NCI-H526 (cell line): ENCODE measurements at places on chromosomes 7 and 10.

DNA sequence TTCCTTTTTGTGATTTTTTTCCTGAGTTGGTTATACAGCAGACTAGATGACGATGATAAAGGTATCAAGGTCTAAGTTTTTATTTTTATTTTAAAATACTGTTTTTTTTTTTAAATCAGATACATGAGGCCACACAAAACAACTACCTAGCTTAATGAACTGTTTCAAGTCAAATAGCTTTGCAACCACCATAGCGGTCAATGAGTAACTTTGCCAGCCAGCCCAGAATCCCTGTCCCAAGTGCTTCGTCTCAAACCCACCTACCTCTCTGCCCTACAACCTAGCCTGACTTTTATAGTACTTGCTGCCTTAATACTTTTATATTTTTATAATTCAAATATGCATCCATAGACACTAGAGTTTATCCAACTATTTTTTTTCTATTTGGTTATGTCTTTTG lies 676.5 kb downstream of the NRG3 start:
- no peak for DNase-seq

DNA sequence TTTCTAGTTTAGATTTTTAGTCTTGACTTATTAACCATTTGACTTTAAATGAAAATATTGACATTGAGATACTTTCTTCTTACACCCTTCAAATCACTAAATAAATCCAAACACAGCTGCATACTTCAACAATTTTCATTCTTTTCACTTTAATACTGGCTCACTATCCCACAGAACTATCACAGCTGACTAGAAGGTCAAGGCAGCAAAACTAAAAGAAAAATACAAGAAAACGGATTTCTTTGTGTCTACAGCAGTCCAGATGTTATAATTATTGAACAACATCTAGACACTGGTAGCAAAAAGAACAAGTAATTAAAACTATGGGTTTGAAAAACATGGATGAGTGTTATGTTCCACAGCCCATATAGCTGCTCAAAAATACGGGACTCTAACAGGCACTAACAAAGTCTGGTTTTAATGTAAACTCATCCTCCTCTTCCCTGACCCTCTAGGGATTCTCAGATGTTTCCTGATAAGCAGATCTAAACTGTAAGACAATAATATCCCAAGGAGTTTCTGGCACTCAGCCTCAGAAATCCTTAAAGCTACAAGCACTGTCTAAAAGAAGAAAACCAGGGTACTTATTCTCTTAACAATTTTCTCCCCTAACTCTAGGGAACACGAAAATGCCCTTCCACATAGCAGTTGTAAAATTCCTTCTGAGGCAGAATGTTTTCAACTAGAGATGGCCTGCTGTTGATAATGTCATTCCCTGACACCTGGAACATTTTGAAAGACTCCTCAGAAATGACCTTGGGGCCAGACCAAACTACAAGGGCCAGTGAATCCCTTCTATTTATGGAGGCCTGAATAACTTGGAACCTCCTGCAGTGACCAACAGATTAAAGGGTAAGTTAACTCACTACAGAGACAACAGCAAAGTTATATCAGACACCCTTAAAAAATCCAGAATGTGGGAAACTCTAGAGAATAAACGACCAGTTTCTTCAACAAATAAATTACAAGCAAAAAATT lies 12.8 kb downstream of the DNMBP start:
- DNase-seq = no peak

DNA sequence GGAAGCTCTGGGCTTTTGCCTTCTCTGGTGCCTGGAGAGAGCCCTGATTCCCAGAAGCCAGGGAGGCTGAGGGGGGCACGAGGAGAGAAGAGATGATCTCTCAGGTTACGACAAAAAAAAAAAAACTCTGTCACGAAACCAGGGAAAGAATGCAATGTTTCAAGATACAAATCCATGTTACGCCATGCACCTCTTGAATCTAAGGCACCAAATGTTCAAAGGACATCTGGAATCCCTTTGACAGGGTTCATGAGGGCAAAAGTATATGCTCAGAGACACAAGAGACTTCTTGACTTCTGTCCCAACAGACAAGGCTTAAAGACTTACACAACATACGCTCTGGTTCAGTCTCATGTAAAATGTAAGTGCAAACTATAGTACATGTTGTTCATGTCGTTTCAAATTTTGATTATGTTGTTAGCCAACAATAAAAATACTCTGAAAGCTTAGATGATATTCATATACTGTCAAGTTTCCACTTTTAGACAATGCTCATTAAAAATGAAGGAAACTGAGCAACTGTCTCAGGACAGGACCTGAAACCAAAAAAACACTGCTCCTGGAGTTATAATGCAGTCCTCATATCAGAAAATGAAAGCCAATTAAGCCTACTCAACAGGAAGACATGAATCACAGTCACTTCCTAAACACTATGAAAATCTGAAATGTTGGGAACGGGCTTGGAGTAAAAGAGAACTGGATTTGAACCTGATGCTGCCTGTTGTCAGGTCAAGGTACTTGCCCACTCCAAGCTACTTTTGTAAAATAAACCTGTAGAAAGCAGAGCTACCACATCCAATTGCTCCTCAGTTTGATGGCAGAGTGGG lies 72.3 kb downstream of the CHCHD3 start:
- DNase-seq = no peak

DNA sequence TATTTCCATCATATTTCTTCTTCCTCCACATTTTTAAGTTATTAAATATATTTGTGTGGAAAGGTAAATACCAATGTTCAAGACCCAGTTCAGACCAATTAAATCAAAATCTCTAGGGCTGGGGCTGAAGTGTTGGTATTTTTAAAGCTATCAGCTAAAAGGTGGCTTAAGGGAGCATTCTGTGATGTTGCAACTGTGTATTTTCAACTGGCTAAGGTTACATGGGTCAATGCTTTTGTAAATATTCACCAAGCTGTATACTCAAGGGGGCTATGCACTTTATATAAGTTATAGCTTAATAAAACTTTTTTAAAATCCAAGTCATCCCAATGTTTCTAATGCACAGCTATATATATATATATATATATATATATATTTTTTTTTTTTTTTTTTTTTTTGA lies 316.9 kb upstream of the GRM3 start:
- no peak for DNase-seq

- DNase-seq = no peak
Observed at GRCh38 chr10:24929056-24929544, 23.3 kb downstream of the PRTFDC1 start.

- DNase-seq = no peak
Observed at GRCh38 chr10:103278537-103278823, 1.5 kb downstream of the INA start.

DNA sequence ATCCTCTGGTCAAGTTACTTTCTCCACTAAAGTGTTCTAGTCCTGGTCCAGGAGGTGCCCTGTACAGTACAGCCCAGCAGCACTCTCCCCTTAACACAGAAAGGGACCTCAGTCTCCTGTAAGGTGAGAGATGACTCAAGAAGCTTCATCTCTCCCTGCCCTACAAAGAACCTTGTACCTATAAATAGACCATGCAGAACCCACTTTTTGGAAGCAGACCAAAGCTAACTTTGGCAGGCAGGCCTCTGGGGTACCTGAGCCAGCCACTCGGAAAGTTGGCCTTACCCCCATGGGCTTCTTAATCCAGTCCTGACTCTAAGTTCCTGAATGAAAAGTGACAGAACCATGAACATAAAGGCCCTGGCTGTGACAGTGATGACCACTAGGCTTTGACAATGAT lies 454.8 kb downstream of the KCNMA1 start:
- no peak for DNase-seq

GRCh38 chr7:25148772-25149575 lies 23.9 kb upstream of the CYCS start:
- no peak for DNase-seq

- DNase-seq = no peak
Observed at GRCh38 chr7:133139350-133139749, 57.5 kb upstream of the CHCHD3 start.

DNA sequence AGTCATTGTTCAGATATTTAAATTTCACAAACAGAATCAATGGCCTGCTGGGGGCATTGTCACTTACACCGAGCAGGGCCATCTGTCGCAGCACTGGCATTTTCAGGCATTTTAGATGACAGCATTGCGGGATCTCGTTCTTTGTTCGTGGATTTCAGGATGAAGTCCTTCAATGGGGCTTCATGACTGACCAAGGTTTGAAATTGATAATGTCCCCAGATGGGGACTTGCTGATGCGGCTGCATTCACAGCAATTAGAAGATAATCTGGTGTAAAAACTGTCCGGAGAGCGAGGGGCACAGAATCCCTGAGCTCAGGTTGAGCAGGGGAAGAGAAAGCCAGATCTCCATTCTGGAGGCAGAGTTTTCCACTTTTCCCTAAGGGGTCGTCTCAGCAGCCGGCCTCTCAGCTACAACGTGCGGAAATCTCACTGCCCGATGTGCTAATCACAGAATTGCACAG lies 1.9 kb upstream of the C7orf33 start:
- no peak for DNase-seq

DNA sequence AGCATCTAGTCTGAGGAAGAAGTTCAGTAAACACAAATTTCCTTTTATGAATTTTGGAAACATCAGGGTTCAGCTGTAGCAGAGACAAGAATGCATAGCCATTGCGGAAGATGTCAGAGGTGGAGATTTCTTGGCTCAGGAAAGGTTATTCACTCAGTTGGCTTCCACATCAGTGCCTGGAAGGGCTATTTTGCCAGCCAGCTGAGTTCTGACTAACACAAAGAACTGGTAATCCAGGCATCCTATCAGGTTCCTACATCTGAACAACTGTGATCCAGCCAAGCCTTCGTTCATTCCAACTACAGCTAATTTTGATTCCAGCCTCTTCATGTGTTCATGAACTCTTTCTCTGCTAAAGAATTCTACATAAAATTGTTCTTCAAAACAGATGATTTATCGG lies 965.6 kb downstream of the XPNPEP1 start:
- no peak for DNase-seq

- DNase-seq = no peak
Observed at GRCh38 chr7:27459731-27460053, 203.0 kb downstream of the HIBADH start.

DNA sequence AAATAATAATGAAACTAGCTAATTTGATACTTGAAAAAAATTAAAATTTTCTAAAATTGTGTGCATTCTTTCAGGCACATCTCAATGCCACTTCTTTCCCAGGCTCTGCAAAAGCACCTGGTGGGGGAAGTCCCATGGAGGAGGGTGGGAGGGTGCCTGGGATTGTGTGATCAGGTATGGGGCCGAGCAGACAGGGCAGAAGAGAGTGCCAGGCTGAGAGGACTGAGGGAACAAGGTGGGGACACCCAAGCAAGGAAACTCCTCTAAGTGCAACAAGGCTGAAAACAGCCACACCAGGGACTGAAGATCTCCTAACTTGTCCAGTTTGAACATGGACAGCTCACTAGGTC lies 13.8 kb downstream of the PARP12 start:
- DNase-seq = no peak

GRCh38 chr7:10888861-10889260 lies 84.8 kb upstream of the PHF14 start:
- no peak for DNase-seq

DNA sequence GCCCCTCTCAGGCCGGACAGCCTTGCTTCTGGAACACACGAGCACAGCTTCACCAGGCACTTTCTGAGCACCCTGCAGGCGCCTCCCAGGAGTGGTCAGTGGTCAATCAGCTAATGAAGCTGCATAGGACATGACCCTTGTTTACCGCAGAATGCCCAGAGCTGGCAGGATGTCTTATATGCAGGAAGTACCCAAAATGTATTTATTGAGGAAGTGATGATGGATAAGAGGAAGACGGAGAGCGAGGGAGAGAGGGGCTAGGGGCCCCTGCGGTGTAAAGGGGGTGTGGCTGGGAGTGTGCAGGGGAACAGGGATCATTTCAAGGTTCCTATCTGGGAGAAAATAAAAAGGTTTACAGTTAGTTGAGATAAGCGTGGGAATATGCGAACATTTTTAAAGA lies 3.3 kb downstream of the CYP2E1 start:
- no peak for DNase-seq

DNA sequence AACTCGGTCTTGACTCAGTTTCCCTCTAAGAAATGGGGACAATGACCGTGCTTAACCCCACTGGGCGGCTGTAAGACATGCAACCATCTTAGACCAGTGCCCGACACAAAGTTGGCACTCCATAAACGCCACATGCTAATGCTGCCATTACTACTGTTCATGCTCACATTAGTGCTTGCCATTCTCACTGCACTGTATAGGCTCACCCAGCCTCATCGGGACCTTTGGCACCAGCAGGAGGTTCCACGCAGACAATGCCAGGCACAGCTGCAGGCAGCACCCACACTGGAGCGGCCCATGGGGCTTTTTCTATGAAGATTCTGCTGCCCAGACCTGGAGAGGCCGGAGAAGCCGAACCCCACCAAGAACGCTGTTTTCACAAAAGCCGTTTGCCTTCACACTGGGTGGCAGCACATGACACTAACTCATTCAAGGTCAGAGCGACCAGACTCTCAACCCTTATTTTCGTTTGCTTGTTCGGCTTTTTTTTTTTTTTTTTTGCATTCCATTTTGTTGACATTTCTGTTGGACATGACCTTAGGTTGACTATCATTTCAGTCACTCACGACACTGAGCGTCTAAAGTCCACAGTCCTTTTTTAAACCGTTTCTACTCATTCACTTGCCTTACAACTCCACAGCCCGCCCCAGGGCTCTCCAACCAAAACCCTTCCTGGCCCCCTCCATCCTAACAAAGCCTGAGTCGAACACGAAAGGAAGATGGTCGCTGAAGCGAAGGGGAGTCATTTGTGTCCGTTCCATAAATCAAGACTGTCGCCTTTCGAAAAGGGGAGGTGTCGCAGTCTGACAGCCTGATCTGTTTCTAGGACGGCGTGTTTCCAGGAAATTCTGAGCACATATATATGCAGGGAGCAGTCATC lies 124.4 kb upstream of the RNF32 start:
- DNase-seq = peak; percentile 43

- DNase-seq = no peak
Observed at GRCh38 chr10:131812736-131813604, 87.8 kb upstream of the PPP2R2D start.

GRCh38 chr10:6102128-6102527 lies 13.3 kb downstream of the RBM17 start:
- no peak for DNase-seq

DNA sequence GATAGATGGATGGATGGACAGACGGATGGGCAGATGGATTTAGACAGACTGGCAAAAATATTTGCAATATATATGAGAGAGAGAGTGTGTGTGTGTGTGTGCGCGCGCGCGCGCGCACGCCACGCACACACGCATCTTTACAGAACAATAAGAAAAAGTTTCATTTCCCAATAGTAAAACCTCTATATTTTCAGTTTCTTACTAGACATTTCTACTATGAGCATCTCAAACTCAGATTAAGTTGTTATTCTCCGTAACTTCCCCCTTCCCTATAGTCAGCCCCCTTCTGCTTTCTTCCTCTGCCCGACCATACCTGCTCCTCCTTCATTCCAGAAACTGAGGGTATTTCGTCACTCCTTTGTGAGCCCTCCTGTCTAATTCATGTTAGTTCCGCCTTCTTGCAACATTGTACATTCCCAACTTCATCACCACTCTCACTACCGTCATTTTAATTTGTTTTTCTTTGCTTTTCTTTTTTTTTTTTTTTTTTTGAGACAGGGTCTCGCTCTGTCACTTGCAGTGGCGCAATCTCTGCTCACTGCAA lies 154.4 kb upstream of the SH2B2 start:
- no peak for DNase-seq
